ENCODE measurements at places on chromosomes 2 and 18.

GRCh38 chr18:56723068-56723467, 71.9 kb downstream of the WDR7 start:
- no peak for DNase-seq

- no peak for DNase-seq
Observed at GRCh38 chr2:217773539-217773938, 229.3 kb downstream of the TNS1 start.

- no peak for DNase-seq
Observed at GRCh38 chr18:67954594-67954993, 438.1 kb upstream of the DSEL start.

- no peak for DNase-seq
Observed at GRCh38 chr2:174120346-174120745, 128.0 kb downstream of the OLA1 start.

DNA sequence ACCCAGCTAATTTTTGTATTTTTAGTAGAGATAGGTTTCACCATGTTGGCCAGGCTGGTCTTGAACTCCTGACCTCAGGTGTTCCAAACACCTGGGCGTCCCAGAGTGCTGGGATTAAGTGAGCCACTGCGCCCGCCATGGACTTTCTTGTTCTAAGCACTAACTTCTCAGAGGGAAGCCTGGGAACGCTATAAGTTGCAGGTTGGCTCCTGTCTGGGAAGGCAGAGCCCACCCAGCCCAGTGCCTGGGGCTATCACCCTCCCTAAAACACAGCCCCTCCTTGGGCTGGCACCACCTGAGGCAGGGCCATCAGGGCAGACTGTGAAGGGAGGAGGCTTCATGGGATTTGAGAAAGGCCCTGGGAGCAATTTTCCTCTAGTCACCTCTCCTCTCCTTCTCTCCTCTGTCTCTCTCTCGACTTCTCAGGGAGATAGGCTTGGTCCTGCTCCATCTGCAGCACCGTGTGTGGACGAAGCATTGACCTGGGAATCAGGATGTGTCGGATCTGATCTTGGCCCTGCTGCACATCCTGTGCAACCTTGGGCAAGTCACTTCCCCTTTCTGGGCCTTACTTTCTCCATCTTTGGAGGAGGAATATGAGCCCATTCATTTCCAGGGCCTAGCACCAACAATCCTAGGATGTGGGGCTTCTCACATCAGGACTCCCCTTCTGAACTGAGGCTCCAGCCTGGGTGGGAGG, 10.9 kb downstream of the PSD4 start:
- DNase-seq: no peak

GRCh38 chr2:185811580-185811979, 73.0 kb downstream of the FSIP2 start:
- no peak for DNase-seq

GRCh38 chr18:67285583-67285982, 230.9 kb downstream of the DSEL start:
- DNase-seq: no peak

DNA sequence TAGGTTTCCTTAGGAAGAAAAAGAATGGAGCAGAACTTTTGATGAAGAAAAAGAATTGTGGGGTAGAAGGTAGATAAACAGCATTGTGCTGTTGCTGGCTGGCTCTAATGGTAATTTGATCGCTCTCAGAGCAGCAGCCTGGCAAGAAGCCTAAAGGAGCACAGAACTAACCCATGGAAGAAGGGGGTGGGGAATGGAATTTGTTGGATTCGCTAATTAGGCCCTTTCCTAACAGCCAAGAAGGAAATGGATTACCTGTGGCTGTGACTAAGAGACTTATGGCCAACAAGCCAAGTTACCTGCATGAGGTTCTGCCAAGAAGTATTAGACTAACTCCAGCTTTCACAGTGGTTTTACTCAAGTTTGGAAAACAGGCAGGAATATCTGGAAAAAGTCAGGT, 210.6 kb downstream of the IKZF2 start:
- peak; percentile 91 for DNase-seq

GRCh38 chr2:74373221-74373676, 6.9 kb downstream of the DCTN1 start:
- DNase-seq: peak; percentile 1

GRCh38 chr18:61606759-61607158, 273.5 kb downstream of the CDH20 start:
- no peak for DNase-seq

GRCh38 chr18:7575465-7576028, 8.4 kb downstream of the PTPRM start:
- no peak for DNase-seq

- DNase-seq: peak; percentile 91
Observed at GRCh38 chr2:54871457-54872107, 148.1 kb downstream of the EML6 start.

DNA sequence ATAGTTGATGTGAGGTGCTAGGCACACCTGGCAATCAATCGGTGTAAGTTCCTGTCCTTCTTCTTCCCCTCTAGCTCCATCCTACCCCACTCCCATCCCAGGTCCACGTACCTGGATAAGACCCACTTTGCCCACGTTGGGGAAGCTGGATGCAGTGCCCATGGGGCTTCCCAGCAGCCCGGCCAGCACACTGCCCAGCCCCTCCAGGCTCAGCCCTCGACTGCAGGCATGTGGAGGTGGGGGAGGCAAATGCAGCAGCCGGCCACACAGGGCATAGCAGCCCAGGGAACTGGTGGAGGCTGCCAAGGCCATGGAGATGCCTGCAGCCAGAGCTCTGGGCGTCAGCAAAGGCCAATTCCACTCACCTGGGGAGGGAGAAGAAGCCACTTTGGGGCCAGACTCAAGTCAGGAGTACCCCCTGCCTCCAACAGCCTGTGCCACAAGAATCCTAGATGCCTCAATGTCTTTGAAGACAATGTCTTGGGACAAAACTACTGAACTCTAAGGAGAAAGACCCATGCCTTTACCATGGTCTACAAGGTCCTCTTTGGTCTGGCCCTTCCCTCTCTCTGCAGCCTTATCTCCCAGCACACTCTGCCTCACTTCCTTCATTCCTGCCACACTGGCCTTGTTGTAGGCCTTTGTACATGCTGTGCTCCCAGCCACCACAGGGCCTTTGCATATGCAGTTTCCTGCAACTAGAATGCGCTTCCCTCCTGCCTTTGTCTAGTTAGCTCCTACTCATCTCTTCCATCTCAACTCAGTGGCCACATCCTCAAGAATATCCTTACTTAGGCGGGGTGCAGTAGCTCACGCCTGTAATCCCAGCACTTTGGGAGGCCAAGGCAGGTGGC, 4.5 kb downstream of the SLC23A3 start:
- no peak for DNase-seq

DNA sequence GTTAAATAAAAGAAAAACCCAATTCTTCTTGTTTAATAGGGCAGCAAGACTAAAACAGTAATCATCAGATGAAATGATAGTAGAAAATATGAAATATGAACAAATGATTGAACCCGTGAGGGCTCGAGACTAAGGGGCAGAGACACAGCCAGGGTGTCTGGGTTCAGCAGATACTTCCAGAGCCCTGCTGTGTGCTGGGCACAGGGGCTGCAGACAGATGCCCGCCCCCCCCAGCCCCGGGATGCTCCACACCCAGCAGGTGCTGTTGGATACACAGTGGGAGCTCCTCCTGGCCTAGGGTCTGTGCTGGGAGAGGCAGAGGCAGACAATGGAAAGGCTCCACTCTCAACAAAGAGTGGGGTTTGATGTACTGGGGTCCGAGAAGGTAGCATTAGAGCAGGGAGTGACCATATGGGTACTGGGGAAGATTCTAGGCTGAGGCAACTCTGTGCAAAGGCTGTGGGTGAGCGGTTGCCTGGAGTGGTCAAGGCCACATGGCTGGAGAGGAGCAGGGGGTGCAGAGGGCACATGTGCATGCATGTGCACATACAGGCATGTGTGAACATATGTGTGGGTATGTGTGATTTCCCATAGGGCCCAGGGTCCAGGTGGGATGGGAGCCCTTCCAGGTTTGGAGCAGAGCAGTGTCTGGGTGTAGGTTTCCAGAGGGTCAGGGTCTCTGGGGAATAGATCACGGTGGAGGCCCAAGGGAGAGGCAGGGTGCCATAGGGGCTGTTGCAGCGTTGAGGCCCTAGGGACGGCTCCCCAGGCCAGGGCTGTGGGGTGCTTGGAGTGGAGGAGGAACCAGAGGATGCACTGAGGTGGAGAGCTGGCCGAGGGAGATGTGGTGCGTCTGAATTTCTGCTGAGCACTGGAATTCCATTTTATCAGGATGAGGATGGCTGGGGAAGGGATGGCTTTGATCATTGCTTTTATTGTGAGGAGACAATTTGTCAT, 36.7 kb downstream of the LDLRAD4 start:
- DNase-seq: no peak

DNA sequence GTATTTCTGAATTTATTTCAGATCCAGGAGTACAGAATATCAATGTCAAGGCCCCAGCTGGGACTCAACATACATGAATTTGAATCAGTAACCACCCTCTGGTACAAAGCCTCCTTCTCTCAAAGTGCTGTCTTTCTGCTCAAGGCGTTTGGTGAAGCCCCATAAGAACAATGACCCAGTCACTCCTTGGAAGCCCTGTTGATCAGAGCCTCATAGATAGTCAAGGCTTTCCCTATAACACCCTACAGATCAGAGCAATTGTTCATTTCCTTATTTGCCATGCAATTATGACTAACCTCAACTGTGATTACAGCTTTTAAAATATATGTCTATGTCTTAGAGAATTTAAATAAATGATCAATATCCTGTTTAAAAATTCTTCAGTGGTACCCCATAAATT, 159.1 kb upstream of the CREB1 start:
- no peak for DNase-seq

DNA sequence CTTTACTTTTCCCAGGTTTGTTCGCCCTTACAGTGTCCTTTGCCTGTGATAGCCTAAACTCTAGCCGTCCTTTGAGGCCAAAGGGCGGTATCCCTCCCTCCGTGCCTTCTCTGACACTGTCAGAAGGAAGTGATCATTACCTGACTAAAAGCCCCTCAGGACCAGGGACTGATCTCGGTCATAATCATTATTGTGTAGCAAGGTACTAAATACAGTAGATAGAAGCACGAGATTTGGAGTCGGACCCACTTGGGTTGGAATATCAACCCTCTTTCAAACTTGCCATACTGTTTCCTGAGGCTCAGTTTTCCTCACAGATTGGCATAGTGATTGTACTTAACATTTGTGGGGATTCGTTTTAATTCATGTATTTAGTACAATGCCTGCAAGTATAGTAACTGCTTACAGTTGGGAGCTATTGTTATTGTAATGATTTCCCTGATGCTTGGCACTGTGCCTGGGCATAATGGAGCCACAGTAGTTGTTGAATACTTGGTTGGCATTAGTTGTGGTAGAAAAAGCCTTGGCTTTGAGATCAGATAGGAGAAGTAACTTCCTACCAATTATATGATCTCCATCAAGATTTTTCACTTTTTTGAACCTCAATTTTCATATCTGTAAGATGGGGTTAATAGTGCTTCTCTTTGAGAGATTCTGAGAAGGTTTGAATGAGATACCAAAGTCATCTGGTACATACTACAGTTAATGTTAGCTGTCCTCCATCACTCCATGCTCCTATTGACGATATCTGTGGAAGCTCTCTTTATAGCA, 836 bp downstream of the STK11IP start:
- DNase-seq: peak; percentile 26

DNA sequence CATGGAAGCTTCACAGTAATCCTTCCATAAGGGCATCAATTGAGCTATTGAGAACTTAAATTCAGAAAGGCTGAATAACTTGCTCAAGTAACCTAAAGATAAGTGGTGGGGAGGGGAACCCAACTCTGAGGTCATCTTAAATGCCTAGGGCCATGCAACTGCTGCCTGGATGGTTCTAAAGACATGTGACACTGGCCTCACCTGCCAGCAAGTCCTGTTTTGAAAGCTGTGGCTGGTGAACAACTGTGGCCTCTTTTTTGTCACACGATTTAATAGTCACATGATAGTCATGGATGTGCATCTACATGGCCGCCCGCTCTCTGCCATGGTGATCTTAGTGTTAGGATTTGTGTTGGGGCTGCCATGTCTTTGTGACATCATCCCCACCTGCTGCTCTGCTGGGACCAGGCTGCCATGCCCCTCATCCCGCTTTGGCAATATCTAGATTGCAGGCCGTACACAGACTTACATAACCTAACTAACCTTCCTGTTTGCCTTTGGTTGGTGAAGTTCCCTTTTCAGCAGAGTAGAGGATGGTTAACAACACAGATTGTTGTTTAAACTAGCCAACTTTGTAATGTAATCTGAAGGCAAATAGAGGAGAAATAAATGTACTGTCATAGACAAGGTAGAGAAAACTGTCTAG, 177.9 kb upstream of the SH3BP4 start:
- no peak for DNase-seq
